Kidney (tissue), 22 donors: ENCODE measurements at places on chromosomes 1 and 21.
A peak's percentile ranks its signal among the peaks of the same experiment; 100 is the strongest.

GRCh38 chr1:200917291-200917817, 22.7 kb downstream of the INAVA start:
- DNase-seq = peak; percentile 27

DNA sequence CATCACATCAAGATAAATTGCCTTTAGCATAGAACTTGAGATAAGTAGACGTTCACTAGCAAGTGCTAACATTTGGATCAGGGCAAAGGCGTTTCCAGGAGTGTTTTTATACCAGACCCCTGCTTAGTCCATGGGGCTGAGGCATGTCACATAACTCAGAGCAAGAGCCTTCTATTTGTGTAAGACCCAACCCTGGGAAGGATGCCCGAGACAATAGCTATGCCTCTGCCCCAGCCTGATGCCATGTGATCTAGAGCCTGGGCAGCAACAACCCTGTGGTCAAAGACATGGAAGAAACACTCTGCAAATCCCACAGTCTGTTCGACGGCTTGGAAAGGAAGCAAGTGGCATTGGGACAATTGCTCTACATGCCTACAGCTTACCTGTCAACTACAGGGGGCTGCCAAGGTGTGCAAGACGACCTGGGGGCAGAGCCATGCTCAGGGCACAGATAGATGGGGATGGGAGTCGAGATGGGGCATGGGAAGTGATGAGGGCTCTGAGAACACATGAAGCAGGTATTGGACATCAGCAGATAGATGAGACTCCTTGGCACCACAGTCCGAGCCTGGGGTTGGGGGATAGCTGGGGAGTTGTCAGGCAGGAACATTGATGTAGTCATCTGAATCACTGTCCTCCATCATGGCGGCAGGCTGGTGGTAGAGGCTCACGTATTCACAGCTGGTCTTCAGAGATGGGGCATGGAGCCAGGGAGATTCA, 7.3 kb downstream of the IL24 start:
- DNase-seq = no peak

GRCh38 chr1:63612564-63612963, 19.4 kb downstream of the PGM1 start:
- no peak for DNase-seq

DNA sequence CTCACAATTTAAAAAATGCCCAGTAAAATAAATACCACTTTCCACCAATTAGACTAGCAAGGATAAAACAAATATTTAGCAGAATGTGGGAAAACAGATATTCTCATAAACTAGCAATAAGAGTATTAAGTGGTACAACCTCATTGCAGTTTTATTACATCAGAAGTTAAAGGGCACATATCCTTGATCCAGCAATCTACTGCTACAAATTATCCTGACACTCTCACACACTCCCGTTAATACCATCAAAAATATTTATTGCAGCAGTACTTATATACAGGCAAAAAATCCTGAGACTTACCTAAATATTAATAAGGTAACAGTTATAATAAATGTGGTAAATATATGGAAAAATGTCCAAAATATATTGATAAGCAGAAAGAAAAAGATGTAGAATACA, 44.3 kb downstream of the ZNF644 start:
- no peak for DNase-seq
